ENCODE measurements at places on chromosomes 2 and 18.

- no peak for DNase-seq
These were observed 60.1 kb upstream of the ROCK2 start for GRCh38 chr2:11404376-11405073.

- DNase-seq = no peak
These were observed 766.0 kb downstream of the RNF144A start for GRCh38 chr2:7683196-7683595.

DNA sequence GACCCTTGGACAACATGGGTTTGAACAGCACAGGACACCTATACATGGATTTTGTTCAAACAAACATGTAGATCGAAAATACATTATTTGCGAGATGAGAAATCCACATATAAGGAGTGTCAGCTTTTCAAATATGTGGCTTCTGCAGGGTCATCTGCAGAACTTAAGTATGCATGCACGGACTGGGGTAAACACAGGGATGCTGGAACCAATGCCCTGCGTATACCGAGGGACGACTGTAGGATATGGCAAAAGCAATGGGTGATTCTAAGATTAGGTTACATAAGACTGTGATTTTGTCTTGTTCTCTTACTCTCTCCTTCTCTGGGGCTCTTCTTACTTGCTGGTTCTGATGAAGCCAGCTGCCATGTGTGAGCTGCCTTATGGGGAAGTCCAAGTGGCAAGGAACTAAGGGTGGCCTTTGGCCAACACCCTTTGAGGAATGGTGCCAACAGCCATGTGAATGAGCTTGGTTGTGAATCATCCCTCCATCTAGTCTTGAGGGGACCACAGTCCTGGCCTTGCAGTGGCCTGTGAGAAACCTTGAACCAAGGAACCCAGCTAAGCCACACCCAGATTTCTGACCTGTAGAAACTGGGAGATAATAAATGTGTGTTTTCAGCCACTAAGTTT, 66.5 kb downstream of the EVA1A start:
- DNase-seq = no peak

DNA sequence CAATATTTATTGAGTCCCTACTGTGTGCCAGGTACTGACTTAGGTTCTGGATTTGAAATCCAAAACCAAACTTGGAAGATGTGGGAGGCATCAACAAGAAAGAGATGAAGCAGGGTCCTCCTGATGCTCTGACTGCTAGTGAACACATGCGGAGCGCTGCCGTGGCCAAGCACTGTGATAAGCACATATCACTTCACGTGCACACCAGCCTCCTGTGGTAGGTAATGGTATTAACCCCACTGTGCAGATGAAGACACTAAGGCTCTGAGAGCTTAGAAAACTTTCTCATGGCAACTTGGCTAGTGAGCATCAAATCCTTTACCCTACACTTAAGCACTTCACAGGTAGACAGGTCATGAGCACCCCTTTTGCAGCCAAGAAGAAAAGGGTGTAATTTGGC, 216.1 kb downstream of the HAUS1 start:
- no peak for DNase-seq

DNA sequence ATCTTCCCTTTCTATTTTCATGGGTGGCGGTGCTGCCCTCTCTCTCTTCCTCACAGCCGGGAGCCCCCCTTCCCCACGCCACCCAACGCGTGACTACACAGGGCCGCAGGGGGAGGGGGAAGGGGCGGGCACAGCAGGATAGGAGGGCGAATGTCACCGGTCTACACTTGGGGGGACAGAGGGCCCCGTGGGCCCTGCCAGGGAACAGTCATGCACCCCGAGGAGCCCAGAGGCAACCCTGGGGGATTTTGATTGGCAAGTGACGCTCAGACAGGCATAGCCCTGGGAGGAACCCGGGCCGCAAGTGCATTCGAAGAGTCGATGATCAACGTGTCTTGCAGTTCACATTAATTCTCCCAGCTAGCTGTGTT, 91.1 kb upstream of the ANKRD30BL start:
- DNase-seq = no peak
